ENCODE measurements at places on chromosomes 7 and 10.

- no peak for DNase-seq
Measured at GRCh38 chr10:110168601-110169481, 38.6 kb upstream of the MXI1 start.

- DNase-seq: no peak
Measured at GRCh38 chr10:72274730-72275350, 1.1 kb downstream of the DDIT4 start.

DNA sequence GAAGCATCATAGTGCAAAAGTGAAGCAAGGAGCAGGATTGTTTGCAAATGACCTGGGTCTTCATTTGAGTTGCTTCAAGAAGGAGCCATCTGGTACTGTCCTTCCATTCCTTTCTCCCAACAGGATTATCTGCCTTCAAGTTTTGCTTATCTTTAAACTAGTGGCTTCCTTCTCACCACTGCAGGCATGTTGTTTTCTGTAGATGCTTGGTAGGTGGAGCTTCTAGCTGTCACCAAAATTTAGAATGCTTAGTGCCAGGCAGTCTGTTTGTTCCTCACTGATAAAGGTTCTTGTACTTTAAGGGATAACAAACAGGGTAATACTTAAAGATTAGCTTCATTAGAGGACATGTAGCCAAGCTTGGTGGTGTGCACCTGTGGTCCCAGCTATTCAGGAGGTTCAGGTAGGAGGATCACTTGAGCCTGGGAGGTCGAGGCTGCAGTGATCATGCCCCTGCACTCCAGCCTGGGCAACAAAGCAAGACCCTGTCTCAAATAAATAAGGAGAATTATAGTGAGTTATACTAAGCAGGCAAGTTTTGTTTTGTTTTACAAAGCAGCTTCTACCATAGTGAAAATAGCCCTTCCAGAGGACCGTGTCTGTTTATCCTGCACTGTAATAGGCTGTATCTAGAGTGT is 5.7 kb downstream of the ARL5B start:
- no peak for DNase-seq

GRCh38 chr7:101121991-101122932 is 4.6 kb upstream of the SERPINE1 start:
- peak; percentile 99 for DNase-seq

DNA sequence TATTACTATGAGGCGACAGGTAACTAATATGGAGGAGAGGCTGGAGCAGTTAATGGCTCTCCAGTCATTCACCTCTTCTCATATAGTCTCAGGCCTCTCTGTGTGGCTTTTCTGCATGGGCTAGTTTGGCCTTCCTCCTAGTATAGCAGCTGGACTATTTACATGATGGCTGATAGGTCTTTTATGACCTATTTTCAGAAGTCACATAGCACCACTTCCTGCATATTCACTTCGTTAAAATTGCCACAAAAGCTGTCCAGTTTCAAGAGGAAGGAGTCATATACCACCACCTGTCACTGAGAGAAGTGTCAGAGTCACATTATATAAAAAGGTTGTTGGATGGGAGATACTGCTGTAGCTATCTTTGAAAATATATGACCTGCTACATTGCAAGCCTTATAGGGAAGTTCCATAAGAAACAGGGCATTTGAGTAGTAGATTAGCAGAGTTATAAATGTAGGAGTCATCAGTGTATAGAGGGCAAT is 8.0 kb upstream of the DMTF1 start:
- no peak for DNase-seq

DNA sequence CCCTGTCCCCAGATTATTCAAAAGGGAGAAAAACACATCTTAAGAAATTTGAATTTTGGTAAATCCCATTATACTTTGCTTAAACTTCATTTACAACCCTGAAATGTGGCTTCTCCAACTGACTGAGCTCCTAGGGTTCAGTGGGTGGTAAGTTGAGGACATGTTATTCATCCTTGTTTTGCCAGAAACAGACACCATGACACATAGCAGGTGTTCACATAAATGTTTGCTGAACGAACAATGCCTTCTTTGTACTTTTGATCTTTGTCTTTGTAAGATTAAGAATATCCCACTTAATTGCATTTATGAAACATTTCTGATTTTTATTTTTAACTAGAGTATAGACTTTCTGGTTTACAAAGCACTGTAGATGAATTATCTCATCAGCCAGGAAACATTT is 209.7 kb downstream of the GPAM start:
- no peak for DNase-seq

DNA sequence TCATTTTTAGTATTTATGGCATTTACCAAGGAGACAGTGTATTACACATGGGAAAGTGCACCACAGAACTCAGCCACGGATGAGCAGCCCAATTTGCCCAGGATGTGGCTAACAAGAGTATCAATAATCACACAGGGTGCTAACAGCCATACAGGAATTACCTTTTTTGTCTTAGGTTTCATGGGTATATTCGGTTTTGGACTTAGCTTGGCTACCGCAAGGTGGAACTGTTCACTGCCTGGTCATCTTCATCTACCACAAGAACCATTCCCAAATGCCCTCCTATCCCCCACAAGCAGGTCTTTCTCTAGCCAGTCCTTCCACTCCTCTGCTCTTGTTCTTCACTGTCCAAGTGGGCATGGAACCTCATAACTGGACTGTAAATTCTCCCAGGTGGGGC is 6.0 kb downstream of the PDLIM1 start:
- DNase-seq: no peak

DNA sequence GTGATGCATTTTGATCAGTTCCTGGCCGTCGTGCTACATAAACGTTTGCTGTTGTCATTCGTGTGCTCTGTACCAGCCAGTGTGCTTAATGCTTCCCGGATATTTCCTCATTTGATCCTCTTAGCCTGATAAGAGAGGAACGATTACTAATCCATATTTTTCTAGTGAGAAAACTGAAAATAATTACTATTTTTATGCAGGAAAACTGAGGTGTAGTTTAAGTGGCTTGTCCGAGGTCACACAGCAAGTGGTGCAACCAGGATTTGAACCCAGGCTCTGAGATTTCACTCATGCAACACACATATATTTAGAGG is 650 bp upstream of the SORBS1 start:
- DNase-seq: no peak

DNA sequence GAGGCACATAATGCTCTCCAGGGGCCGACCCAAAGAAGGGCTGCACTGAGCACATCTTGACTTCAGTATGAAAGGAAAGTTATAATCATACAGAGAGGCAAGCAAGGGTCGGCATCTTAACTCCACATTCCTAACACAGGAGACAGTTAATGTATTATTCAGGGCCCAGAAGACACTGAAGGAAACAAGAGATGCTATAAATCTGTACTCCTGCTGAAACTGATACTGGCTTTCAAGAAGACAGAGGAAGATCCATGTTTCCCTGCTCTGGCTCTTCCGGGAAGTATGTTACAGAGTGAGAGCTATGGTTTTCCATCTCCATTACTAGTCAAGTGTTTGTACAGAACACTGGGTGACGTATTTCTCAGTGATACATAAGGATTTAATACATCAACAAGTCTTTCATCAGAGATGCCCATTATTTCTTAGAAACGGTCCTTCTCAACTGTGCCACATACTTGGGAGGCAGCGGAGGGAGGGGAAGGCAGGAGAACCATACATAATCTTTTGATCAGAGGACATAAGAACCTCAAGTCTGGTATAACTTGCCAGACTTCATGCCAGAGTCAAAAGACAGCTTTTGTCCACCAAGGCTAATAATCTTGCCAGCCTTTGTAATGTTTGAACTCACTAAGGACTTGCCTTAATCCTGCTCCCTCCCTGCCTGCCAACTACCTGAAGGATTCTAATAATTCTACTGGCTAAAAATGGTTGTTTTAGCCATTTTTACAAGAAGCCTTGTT is 58.1 kb downstream of the ENO4 start:
- no peak for DNase-seq

DNA sequence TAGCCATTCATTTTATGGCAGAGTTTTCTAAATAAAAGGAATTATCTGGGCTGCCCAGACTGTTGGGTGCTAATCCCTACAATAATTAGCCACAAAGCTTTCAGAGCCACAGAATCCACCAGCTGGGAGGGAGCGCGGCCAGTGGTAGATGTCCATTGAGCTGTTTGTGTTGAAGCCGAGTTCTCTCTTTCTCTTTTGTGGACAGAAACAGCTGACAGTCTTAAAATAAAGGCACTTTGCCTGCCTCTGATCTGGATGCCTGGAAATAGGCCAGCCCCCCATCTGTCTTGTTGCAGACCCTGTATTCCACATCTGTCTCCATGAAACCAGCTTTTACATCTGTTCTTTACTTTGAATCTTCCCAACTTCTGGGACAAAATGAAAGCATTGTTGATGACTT is 66.1 kb downstream of the MTPN start:
- DNase-seq: no peak
